ENCODE measurements at places on chromosomes 4 and X.

- H3K4me1 ChIP-seq: peaks cover 2% of the 10 kb centered on the region
- no peak overlapping the region for H3K27ac ChIP-seq
Measured at GRCh38 chr4:27040356-27040755, 179.7 kb downstream of the STIM2 start.

DNA sequence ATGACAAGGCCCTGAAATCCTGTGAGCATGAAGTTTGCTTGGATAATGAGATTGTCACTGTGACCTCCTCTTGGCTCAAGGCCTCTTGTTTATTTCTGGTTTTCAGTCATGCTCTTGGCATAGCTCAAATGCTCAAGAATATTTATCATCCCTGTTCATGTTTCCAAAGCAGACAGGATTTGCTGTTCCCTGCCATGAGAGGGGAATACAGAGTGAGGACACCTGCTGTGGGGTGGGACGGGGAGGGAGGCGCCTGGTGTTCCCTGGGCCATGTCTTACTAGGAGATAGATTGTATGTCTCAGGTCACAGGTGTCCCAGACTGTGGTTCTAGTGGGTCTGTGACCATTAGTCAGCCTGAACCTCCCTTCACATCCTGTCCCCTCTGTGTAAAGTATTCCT, 34.9 kb upstream of the SH3RF1 start:
- H3K4me3 ChIP-seq: no peak overlapping the region
- no peaks in the 10 kb centered on the region for H3K4me1 ChIP-seq
- H3K27ac ChIP-seq: no peak overlapping the region
- no peaks in the 10 kb centered on the region for H3K27me3 ChIP-seq
- no peak for DNase-seq

DNA sequence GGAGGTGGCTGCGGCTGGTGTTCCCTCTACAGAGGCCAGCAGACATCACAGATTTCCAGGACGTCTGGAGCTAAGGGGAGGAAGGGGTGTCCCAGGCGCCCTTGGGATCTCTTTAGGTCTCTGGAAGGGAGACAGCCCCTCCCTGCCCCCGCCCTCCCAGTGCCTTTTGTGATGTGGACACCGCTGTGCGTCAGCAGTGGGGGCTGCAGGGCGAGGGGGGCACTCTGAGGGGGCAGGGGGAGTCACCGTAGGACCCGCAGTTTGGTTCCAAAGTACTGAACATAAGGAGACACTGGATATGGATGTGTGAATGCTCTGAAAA, 25.6 kb upstream of the MXD4 start:
- H3K4me1 ChIP-seq: peaks cover 28% of the 10 kb centered on the region
- H3K4me3 ChIP-seq: no peak overlapping the region
- H3K36me3 ChIP-seq: peaks cover 2% of the 10 kb centered on the region
- H3K27ac ChIP-seq: no peak overlapping the region
- DNase-seq: no peak

- no peaks in the 10 kb centered on the region for H3K36me3 ChIP-seq
- no peaks in the 10 kb centered on the region for H3K4me1 ChIP-seq
Measured at GRCh38 chrX:13440176-13440575, 120.3 kb upstream of the ATXN3L start.

DNA sequence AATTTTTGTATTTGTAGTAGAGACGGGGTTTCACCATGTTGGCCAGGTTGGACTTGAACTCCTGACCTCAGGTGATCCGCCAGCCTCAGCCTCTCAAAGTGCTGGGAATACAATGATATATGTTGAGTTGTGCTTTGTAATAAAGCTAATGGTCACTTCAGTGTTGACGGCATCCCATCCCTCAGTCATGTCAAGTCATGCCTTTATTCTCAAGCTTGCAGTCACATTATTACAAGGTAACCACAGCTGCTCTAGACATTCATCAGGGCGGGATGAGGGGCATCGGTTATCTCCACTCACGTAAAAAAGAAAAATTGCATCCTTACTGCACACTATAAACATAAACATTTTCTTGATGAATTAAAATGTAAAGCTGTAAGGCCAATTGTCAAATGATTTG, 12.8 kb upstream of the FAT1 start:
- H3K4me1 ChIP-seq: no peaks in the 10 kb centered on the region
- no peak overlapping the region for H3K4me3 ChIP-seq
- no peak overlapping the region for H3K27ac ChIP-seq
- H3K36me3 ChIP-seq: no peaks in the 10 kb centered on the region

- no peaks in the 10 kb centered on the region for H3K27me3 ChIP-seq
- H3K4me3 ChIP-seq: no peak overlapping the region
- no peaks in the 10 kb centered on the region for H3K36me3 ChIP-seq
Measured at GRCh38 chr4:23897564-23898109, 7.8 kb upstream of the PPARGC1A start.

DNA sequence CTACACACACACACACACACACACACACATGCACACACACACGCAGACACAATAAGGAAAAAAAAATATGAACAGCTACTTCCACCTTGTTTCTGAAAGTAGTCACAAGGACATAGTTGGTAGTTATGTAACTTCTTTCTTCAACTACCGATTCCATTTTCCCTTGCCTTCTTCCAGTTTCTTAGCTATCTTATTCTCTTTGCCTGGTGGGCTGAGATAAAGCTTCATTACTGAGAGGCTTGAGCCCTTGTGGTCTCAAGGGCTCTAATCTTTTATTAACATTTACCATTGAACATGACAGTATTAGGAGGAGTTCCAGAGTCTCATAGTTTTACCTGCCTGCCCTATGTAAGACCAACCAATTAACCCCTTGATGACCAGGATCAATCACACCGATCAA, 8.9 kb upstream of the SMIM10 start:
- no peaks in the 10 kb centered on the region for H3K36me3 ChIP-seq
- no peak overlapping the region for H3K4me3 ChIP-seq
- DNase-seq: no peak
- H3K27me3 ChIP-seq: peaks cover 4% of the 10 kb centered on the region

DNA sequence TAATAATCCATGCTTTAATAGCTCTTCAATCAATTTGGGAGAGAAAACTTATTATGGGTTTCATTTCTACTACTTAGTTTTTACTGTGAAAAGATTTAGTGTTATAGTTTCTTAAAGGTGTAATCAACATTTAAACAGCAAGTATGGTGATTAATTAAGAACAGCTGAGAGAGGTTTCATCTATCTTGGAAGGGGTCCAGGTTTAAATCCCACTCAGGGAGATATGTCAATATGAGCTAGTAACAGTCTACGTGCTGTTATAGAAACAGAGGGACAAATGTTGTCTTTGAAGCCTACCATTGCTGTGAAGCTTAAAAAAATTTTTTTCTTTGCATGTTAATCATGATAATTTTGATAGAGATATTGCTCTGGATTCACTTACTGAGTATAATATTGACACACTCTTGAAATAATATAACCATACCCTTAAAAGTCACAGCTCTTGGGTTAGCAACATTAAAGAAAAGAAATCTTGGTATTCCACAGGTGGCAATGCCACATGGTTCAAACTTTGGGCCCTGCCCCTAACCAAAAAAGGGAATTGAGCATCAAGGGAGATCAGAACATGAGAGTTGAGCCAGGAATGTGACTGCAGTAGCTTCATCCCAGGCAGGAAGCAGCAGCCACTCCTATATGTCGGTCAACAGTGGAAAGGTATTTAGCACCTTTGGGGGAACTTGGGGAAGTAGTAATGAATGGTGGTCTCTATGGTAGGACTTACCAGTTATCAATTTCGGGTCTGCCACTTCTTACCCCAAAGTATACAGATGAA, 107.8 kb downstream of the ANK2 start:
- no peaks in the 10 kb centered on the region for H3K4me1 ChIP-seq
- H3K27ac ChIP-seq: no peak overlapping the region
- DNase-seq: no peak

DNA sequence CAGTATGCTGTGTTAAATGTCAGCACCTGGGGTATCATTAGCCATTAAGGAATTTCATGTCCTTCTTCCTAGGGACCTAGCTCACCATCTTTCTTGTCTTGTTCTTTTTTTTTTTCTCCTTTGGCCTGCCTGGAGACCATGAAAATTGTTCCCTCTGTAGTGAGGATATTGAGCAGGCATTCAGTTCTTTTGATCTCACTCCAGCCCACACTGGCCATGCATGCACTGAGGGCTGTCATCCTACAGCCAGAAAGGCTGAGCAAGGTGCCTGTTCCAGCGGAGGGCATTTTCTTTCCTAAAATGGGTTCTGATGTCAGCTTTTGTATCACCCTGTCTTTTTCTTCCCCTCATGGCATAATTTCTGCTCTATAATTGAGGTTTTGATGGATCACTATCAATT, 275.9 kb upstream of the HAND2 start:
- no peaks in the 10 kb centered on the region for H3K36me3 ChIP-seq
- no peak overlapping the region for H3K4me3 ChIP-seq
- DNase-seq: no peak
- no peak overlapping the region for H3K27ac ChIP-seq
- H3K27me3 ChIP-seq: no peaks in the 10 kb centered on the region

- H3K36me3 ChIP-seq: no peaks in the 10 kb centered on the region
- H3K27me3 ChIP-seq: peaks cover 3% of the 10 kb centered on the region
- peaks cover 18% of the 10 kb centered on the region for H3K4me1 ChIP-seq
- H3K27ac ChIP-seq: no peak overlapping the region
- no peak overlapping the region for H3K4me3 ChIP-seq
Measured at GRCh38 chr4:38531141-38531727, 132.8 kb upstream of the KLF3 start.

GRCh38 chr4:94765174-94765573, 7.4 kb downstream of the BMPR1B start:
- H3K27ac ChIP-seq: no peak overlapping the region
- no peaks in the 10 kb centered on the region for H3K4me1 ChIP-seq
- H3K36me3 ChIP-seq: no peaks in the 10 kb centered on the region
- no peak for DNase-seq

DNA sequence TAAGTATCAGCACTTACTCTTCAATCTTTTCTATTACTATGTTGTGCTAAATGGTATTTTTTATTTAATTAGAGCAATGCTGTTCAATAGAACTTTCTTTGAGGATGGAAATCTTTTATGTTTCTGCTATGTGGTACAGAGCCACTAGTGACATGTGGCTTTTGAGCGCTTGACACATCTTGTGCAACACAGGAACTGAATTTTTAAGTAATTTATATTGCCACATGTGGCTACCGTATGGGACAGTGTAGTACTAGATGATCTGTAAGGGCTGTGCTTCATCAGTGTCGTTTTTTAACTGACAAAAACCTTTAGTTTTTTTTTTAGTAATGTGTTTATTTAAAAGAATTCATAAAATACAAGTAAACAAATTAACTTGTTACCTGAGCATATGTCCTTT, 22.4 kb downstream of the HPRT1 start:
- H3K27me3 ChIP-seq: no peaks in the 10 kb centered on the region
- no peaks in the 10 kb centered on the region for H3K4me1 ChIP-seq
- no peak for DNase-seq
- H3K4me3 ChIP-seq: no peak overlapping the region
- H3K27ac ChIP-seq: no peak overlapping the region

DNA sequence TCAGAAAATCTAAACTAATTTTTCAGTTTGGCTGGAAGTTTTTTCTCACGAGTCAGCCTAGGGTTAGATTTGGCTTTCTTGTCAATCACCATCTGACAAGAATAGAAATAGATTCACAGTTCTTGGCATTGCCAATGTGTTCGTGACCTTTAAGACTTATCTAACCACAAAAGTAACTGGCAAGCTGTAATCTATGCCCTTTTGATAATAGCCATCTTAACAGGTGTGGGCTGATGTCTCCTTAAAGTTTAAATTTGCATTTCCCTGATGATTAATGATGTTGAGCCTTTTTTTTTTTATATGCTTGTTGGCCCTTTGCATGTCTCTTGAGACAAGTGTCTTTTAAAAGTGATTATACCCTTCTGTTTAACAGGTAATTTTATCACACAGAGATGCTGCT, 460.3 kb upstream of the PRKX start:
- H3K36me3 ChIP-seq: no peaks in the 10 kb centered on the region
- H3K4me3 ChIP-seq: no peak overlapping the region
- no peak for DNase-seq
- H3K27me3 ChIP-seq: no peaks in the 10 kb centered on the region
- no peak overlapping the region for H3K27ac ChIP-seq

DNA sequence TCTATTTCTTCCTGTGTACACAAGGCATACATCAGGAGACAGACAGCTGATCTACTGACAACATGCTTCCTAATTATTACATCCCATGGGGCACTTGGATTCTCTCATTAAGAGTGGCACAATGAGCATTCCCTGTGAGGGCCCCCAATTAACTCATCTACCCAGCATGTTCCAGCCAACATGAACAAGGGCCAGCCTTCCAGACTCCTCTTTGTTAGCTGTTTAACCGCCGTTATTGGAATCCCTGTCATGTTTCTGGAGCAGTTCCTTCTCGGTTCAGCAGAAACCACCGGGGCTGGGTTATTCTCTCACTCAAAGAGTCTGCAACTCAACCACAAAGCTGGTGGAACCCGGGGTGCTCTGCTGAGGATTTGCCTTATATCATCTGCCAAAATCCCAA, 9.9 kb upstream of the GPM6B start:
- no peaks in the 10 kb centered on the region for H3K36me3 ChIP-seq
- no peak overlapping the region for H3K4me3 ChIP-seq
- H3K27me3 ChIP-seq: no peaks in the 10 kb centered on the region
- no peak for DNase-seq

- H3K27ac ChIP-seq: no peak overlapping the region
- peaks cover 5% of the 10 kb centered on the region for H3K27me3 ChIP-seq
- no peaks in the 10 kb centered on the region for H3K36me3 ChIP-seq
- no peak for DNase-seq
- no peaks in the 10 kb centered on the region for H3K4me1 ChIP-seq
Measured at GRCh38 chr4:151644622-151645021, 116.2 kb downstream of the GATB start.

DNA sequence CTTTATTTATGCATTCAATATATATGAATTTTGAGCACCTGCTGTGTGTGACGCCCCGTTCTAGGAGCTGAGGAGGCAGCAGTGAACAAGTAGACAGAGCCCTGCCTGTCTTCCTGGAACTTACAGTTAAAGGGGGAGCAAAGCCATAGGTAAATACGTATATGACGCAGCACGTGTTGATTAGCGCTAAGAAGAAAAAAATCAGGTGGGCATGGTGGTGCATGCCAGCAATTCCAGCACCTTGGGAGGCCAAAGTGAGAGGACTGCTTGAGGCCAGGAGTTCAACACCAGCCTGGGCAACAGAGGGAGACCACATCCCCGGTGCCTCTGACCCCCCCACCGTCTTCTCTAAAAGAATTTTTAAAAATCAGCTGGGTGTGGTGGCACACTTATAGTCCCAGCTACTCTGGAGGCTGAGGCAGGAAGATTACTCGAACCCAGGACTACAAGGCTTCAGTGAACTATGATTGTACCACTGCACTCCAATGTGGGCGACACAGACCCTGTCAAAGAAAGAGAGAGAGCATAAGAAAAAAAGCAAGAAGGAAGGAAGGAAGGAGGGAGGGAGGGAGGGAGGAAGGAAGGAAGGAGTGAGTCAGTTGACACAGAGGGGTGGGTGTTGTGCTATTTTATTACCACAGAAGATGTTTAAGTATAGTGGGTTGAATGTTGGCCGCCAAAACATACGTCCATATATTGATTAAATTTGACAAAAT, 5.4 kb upstream of the KIAA0232 start:
- H3K4me1 ChIP-seq: peaks cover 41% of the 10 kb centered on the region
- peak overlapping the region; percentile 47 for H3K27ac ChIP-seq
- H3K4me3 ChIP-seq: no peak overlapping the region
- DNase-seq: no peak
- H3K27me3 ChIP-seq: no peaks in the 10 kb centered on the region
